Non-pigmented ciliary epithelial cell (primary cell): ENCODE measurements at places on chromosomes 12 and 14.

DNA sequence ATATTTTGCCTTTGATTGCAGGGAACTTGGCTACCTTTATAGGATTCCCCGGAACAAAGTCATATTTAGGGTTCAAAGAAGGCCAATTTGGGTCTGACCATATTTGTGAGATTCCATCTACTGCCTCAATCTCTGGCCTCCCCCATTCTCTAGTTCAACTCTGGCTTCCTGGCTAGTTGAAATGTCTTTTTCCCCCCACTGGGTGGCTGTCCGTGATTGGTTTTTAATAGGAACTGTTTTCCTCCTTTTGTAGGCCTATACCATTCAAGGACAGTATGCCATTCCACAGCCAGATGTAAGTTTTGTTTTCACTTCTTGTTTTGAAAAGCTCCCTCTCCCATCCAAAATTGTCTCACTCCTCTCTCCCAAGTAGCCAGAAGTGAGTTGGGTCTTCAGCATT lies 13.8 kb downstream of the PCBP2 start:
- no peak for DNase-seq

DNA sequence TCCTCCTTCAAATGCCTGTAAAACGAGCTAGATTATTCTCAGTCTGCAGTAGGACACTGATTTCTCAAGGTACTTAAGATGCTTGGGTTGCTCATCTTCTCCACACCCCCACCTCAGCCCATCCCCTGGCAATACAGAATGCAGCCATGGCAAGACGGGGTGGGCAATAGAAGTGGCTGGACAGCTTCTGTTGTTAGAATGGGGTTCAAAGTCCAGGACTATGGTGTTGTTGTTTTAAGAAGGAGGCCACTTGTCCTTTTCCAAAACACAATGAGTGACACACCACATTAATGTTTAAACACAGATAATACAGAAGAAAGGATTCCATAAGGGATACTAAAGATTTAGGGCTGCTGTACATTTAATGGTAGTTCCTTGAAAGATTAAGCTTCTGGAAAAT lies 188.9 kb upstream of the BCL2L14 start:
- DNase-seq: no peak

GRCh38 chr12:16612647-16613046 lies 6.7 kb upstream of the LMO3 start:
- DNase-seq: no peak

DNA sequence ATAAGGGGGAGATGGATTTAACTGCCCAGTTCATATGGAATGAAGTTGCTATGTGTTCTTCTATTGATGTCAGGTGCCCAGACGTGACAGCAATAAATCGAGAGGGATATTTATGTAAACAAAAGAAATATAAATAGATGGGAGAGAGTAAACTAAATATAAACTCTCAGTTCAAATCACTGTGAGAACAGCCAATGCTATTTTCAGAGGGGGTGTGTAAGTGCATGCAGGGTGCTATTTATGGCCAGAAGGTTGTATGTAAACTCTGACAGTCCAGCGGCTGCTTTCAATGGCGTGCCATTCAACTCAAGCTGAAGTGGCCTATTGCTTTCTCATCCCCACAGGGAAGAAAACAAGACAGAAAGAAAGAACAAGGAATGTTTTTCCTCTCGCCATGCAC lies 127.2 kb downstream of the KCNA5 start:
- DNase-seq: no peak

- DNase-seq: no peak
Measured at GRCh38 chr12:95953000-95953399, 9.9 kb downstream of the AMDHD1 start.

GRCh38 chr14:24145219-24145618 lies 1.2 kb downstream of the PSME2 start:
- DNase-seq: no peak

GRCh38 chr14:47658041-47658440 lies 17.4 kb downstream of the MDGA2 start:
- no peak for DNase-seq

DNA sequence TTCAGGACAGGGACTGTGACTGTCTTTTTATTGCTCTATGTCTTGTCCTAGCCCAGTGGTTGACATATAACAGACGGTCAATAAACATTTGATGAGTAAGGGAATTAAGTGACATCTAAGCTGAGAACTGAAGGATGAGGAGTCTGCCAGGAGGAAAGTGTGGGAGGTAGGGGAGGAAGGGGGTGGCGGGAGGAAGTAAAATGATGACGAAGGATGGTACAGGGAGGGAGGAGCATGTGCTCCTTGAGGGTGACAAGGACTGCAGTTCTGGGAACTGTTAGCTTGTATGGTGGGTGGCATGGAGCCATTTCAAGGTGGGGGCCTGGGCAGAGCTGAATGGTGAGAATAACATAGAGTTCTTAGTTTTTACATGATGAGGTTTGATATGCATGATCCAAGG lies 64.4 kb downstream of the RGS6 start:
- DNase-seq: no peak

GRCh38 chr12:13452955-13453570 lies 256.5 kb downstream of the EMP1 start:
- no peak for DNase-seq

DNA sequence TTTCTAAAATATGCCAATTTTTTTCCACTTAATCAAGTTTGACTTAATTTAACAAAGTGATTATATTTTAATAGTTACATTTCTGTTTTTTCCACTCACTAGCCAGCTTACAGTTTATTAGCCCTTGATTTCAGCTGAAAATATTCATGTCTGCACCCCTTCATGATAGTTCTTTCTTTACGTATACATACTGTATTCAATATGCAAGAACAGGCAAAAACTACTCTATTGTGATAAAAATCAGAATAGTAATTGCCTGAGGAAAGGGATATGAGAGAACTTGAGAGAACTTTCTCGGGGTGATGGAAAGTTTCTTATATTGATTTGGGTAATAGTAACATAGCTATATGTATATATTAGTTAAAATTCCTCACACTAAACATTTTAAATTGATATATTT lies 17.4 kb upstream of the PSMA6 start:
- no peak for DNase-seq

DNA sequence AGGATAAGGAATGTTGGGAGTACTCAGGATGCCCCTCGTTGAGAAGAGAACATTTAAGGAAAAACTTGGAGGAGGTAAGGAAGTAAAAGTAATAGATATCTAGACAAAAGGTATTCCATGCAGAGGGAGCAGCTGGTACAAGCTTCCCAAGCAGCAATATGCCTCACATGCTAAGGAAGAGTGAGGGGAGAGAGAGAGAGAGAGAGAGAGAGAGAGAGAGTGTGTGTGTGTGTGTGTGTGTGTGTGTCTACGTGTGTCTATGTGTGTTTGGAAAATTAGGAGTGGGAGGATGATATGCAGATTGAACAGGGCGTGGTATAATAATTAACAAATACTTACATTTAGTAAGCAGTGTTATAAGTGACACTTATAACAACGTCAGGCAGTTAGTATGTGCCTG lies 9.2 kb upstream of the PARP11 start:
- no peak for DNase-seq

DNA sequence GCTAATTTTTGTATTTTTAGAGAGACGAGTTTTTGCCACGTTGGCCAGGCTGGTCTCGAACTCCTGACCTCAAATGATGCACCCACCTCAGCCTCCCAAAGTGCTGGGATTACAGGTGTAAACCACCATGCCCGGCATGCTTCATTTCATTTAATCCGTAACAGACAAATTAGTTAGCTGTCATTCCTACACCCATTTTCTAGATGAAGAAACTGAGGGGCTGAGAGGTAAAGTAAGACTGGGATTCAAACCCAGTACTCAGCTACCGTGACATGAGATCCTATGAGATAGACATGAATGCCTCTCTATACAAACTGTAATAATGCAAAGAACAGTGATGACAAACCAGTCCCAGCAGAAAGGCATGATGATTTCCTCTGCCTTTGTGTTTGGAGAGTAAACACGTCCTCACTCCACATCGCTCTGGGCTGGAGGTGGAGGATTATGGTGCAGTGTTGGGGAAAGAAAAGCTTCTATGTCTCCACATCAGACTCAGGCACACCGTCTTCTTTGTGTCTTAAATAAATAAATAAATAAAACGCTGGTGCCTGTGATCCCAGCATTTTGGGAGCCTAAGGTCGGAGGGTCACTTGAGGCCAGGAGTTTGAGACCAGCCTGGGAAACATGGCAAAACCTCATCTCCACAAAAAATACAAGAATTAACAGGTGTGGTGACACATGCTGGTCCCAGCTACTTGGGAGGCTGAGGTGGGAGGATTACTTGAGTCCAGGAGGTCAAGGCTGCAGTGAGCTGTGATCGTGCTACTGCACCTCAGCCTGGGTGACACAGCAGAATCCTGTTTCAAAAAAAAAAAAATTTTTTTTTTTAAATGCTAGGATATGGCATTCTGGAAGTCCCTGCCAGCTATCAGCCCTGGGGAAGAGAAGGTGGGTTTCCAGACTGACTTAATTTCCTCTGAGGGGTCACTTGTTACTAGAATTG lies 10.5 kb downstream of the VSX2 start:
- no peak for DNase-seq

DNA sequence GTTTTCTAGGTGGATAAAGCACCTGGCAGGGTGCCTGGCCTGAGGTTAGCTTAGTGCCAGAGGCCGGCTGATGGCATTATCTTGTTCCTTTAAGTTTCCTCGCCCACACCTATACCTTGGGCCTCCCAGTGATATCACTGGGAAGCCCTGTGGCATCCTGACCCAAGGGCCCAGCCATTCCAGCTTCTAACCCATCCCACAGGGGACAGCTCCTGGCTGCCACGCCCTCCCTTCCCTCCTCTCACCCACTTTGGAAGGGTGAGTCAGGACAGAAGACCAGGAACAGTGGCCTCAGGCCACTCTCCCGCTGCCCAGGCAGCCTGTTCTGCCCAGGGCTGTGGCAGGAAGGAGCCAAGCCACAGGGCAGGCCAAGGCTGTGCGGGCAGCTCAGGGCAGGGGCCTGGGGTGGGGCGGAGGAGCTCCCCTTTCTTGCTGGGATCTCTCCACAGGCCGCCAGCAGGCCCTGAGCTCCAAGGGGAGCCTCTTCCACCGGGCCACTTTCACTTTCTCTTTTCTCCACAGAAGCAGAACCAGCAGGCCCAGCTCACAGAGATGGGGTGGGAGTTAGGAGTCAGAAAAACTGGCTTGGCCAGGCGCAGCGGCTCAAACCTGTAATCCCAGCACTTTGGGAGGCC lies 75.1 kb downstream of the IRF2BPL start:
- DNase-seq: no peak

GRCh38 chr14:21476523-21476924 lies 235 bp downstream of the RAB2B start:
- no peak for DNase-seq

DNA sequence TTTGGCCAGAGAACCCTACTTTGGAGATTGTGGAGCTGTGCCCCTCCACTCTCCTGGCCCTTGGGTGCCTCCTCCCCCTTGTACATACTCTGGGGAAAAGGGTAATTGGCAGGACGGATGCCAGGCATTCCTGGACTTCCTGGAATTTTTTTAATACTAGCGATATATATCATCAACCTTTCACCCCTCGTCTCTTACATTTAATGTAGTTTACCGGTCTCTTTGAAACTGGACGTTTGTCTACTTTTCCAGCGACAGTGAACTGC lies 767 bp upstream of the CRY1 start:
- DNase-seq: no peak

DNA sequence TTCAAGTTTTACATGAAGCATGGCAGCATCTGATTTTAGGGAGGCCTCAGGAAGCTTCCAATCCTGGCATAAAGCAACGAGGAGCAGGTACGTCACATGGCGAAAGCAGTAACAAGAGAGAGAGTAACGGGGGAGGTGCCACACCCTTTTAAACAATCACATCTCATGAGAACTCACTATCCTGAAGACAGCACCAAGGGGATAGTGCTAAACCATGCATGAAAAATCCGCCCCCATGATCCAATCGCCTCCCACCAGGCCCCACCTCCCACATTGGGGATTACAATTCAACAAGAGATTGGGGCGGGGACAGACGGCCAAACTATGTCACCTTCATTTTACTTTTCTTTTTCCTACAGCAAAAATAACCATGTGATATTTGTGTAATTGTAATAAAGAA lies 7.2 kb upstream of the MAP3K9 start:
- DNase-seq: no peak

DNA sequence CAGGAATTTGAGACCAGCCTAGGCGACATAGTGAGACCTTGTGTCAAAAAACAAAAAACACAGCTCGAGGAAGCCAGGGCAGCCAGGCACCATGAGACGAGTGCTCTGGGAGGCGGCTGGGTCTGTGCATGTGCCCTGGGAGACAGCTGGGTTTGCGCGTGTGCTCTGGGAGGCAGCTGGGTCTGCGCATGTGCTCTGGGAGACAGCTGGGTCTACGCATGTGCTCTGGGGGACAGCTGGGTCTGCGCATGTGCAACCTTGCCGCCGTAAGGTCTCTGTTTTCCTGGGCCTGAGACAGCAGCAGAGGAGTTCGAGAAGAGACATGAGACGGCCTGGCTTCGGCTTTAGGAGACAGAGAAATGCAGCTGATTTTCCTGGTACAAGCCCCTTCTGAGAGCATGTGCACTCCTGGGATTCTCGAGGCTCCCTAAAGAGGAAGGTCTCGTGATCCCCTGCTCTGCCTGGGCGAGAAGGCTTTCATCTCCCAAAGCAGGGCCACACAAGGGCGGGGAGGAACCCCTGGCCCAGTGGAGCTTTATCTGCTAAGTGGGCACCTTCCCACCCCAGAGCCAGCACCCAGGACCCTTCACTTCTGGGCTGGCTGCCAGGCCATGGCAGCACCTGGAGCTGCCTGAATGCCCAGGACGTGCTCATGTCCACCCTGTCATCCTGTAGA lies 3.5 kb upstream of the BDKRB1 start:
- no peak for DNase-seq

DNA sequence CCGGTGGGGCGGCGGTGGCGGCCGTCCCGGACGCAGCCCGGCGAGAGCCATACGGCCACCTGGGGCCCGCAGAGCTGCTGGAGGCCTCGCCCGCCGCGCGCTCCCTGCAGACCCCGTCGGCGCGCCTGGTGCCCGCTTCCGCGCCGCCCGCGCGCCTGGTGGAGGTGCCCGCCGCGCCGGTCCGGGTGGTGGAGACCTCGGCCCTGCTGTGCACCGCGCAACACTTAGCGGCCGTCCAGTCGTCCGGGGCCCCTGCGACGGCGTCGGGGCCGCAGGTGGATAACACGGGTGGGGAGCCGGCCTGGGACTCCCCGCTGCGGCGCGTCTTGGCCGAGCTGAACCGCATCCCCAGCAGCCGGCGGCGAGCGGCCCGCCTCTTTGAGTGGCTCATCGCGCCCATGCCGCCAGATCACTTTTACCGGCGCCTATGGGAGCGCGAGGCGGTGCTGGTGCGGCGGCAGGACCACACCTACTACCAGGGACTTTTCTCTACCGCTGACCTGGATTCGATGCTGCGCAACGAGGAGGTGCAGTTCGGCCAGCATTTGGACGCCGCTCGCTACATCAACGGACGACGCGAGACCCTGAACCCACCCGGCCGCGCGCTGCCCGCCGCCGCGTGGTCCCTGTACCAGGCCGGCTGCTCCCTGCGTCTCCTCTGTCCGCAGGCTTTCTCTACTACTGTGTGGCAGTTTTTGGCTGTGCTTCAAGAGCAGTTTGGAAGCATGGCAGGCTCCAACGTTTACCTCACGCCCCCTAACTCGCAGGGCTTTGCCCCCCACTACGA lies 716 bp downstream of the RIOX1 start:
- DNase-seq: no peak

- DNase-seq: no peak
Measured at GRCh38 chr12:45517381-45517780, 212.1 kb upstream of the ARID2 start.

GRCh38 chr14:23801766-23802165 lies 151.8 kb upstream of the DHRS4 start:
- no peak for DNase-seq

- DNase-seq: no peak
Measured at GRCh38 chr12:13210236-13211190, 14.0 kb downstream of the EMP1 start.

- peak; percentile 35 for DNase-seq
Measured at GRCh38 chr12:52865090-52865944, 16.5 kb upstream of the KRT78 start.
